ENCODE measurements at places on chromosomes 1 and 21. TPM values are rescaled to one million over a fixed set of nuclear protein-coding genes. Genes with fewer than 3 reads are reported as not detected.

Gene RGS8
- polyA plus RNA-seq = 4.8 TPM

DNA sequence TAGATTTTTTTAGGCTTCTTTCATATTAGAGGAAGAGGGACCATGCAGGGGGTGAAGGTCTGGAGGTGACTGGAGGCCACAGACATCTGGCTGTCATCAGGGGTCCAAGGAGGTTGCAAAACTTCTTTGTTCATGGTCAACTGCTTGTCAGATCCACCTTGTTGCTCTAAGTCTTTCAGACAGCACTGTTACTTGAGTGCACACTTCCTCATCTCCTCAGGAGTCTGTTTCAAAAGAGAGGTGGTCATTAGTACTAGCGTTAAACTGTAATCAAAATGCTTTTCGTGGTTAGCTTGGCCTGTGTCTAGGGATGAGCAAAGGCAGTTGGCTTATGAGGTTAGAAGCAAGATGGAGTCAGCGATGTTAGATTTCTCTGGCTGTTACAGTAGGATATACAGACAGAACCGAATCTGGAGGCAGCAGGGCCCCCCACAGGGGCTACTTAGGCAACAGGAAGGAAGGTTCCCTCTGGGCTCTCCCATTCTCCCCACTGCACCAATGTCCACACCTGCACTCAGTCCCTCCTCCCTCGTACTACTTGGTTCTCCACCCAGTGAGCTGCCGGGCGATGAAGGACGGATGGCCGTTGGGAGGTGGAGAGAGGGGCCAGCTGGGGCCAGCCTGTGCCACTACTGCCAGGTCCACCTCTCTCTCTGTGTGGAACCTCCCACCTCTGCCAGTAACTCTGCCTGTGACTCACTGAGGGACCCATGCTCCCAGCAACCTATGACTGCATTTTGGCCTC, 57.2 kb downstream of the TOR1AIP2 start:
- peaks cover 13% of the 10 kb centered on the region for H3K4me1 ChIP-seq
- no peak overlapping the region for H3K27ac ChIP-seq
- H3K4me3 ChIP-seq = no peak overlapping the region
- no peaks in the 10 kb centered on the region for H3K27me3 ChIP-seq
- H3K36me3 ChIP-seq = no peaks in the 10 kb centered on the region

- H3K27ac ChIP-seq = no peak overlapping the region
- H3K4me1 ChIP-seq = peaks cover 13% of the 10 kb centered on the region
- H3K27me3 ChIP-seq = no peaks in the 10 kb centered on the region
- DNase-seq = peak; percentile 15
- H3K4me3 ChIP-seq = no peak overlapping the region
- H3K36me3 ChIP-seq = no peaks in the 10 kb centered on the region
Measured at GRCh38 chr21:46095083-46095719, 2.7 kb upstream of the COL6A2 start.

DNA sequence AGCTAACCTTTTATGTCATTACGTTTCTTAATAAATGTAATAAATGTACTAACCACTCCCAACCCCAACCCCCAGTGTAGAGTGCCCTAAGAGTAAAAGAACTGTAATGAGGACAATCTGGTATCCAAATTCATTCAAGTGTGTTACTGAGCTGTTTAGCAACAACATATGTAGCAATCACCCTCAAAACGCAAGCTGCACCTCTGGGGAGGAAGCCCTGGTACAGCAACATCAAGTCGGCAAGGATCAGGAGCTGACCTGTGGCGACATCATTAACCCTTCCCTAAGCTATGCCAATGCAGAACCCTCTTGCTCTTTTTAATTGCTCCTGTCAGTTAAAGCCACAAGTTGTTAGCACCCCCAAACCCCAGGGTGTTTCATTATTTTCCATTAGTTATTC, 47.1 kb downstream of the STX6 start:
- H3K27ac ChIP-seq = no peak overlapping the region
- no peak for DNase-seq
- no peaks in the 10 kb centered on the region for H3K36me3 ChIP-seq
- no peaks in the 10 kb centered on the region for H3K27me3 ChIP-seq

Gene USP33
- polyA plus RNA-seq = 47.2 TPM

Gene TGFBR3
- polyA plus RNA-seq = 142 TPM

Gene S100A16
- polyA plus RNA-seq = 117 TPM
